ENCODE measurements at places on chromosomes 3 and 15.

DNA sequence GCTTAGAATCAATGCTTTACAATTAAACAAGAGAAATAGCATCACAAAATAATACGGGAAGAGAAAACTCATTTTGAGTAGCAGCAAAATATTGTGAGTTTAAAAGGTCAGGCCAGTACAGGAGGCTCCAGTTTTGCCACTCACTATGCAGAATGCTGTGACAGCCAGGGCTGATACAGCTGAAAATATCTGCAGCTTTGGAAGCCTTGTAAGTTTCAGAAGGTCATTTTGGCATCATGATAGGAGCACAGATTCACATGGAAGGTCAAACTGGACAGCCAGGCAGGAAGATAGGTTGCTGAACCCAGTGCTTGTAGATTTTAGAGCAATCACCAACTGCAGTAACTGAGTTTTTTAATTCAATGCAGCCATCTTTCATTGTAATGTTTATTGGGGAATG, 14.1 kb downstream of the MBNL1 start:
- no peak for DNase-seq

GRCh38 chr3:39226106-39226741, 33.8 kb upstream of the XIRP1 start:
- no peak for DNase-seq

- no peak for DNase-seq
These were observed 146.9 kb downstream of the RAB11A start for GRCh38 chr15:66016199-66016598.

DNA sequence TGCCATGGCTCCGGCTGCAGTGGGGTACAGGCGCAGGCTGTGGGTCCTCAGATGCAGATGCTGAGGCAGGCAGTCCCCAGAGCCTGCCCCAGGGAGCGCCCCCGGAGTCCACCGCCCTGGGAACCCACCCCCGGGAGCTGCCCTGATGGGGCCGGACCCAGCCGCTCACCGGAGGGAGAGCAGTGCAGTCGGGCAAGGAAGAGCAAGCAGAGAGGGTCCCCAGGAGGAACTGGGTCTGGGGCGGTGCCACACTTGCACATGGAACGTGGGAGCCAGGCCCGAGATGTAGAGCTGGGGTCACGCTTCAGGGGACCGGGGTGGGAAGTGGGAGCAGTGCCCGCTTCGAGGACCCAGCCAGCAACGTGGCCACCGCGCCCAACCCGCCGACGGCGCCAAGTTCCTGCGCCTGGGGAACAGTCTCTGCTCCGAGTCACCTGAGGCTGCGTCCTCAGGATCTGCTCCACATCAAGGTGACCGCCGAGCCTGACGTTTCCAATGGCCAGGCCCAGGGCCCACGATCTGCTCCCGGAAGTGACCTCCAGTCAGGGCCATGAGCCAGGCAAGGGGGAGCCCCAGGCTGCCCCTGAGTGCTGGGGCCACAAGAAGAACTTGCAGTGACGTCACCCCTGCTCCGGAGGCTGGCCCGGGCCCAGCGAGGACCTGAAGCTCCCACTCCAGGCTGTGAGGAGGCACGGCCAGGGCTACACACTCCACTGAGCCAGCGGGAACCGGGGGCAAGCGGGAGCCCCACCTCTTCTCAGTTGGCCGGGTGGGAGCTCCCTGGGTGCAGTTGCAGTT, 27.0 kb upstream of the TFG start:
- no peak for DNase-seq

DNA sequence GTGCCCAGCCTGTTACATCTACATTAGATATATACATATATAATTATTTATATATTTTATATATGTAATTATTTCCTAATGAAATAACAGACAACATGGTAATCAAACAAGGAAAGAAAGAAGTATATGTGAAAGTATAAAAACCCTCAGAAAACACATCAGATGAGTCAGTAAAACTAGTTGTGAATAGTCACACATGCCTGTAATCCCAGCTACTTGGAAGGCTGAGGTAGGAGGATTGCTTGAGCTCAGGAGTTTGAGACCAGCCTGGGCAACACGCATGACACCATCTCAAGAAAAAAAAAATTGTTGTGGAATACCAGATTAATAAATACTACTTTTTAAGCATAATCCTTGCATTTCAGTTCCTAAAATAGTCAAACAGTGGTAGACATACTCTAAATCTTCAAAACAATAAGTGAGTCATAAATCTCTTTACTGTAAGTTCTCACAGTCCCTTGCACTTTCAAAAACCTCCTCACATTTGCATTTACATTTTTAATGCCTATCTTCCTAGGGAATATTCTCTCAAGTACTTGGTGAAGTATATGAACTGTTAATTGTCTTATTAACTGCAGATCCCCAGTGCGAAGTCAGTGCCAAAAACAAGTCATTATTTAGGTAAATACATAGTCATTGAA, 106.5 kb downstream of the MYO9A start:
- DNase-seq: no peak

DNA sequence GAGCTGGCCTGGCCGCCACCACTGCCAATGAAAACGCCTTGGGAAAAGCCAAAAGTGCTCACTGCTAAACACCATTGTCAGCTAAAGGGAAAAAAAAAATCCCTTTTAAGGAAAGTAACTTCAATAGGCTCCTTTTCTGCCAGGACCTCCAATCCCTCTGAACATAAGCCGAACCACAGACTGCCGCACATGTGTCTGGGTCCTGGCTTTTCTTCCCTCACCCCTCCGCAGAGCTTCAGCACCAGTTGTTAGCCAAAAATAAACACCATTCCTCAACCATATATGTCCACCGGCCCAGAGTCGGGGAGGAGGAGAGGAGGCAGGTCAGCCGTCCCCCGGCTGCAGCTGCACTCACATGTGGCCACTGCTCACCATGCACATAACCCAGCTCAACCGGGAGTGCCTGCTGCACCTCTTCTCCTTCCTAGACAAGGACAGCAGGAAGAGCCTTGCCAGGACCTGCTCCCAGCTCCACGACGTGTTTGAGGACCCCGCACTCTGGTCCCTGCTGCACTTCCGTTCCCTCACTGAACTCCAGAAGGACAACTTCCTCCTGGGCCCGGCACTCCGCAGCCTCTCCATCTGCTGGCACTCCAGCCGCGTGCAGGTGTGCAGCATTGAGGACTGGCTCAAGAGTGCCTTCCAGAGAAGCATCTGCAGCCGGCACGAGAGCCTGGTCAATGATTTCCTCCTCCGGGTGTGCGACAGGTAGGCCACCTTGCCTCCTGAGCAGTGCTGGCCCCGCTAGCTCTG, at the start of gene FBXL22:
TSS of gene FBXL22 (plus strand) at position 350 of the 753 bp plus-strand sequence. CDS start at position 356, 6 bp downstream.
- no peak for DNase-seq

DNA sequence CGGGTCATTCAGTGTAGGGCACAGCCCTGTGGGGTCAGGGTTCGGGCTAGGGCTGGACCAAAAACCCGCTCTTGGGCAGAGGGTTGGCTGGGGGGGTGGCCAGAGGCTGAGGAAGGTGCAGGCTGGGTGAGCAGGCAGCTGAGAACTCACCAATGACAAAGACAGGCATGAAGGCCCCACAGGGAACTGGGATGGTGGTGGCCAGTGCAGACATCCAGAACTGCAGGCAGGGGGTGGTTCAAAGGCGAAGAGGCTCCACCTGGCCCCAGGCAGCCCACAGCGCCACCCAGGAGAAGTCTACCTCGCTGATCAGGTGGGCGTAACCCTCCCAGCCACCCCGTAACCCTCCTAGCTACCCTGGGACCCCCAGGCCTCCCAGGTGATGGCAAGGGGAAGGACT, 6.7 kb downstream of the CLCN2 start:
- DNase-seq: no peak
